ENCODE measurements at places on chromosomes 5 and 9.

- DNase-seq: no peak
Measured at GRCh38 chr5:80725446-80725845, 70.7 kb upstream of the DHFR start.

- no peak for DNase-seq
Measured at GRCh38 chr9:68704498-68704813, 584 bp upstream of the PIP5K1B start.

DNA sequence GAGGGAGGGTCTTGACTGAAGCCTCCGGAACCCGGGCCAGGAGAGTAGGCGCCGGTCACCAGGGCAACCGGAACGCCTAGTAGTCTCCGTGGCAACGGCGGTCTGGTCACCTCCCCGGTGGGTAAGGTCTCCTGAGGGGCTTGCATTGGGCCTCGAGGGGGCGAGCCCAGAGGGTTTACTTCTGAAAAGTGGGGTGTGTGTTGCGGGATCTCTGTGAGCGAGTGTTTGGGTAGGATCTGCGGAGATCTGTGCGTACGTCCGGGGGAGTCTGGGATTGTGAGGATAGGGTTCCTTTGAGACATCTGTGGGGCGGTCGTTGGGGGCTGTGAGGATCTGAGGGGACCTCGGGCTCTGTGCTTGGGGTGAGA lies at the start of gene FAM221B:
FAM221B (minus strand) TSS at position 17 of the 368 bp plus-strand sequence. CDS start 2,571 bp downstream, outside the sequence.
- DNase-seq: no peak

GRCh38 chr5:154999865-155000264 lies 13.7 kb upstream of the KIF4B start:
- DNase-seq: no peak

DNA sequence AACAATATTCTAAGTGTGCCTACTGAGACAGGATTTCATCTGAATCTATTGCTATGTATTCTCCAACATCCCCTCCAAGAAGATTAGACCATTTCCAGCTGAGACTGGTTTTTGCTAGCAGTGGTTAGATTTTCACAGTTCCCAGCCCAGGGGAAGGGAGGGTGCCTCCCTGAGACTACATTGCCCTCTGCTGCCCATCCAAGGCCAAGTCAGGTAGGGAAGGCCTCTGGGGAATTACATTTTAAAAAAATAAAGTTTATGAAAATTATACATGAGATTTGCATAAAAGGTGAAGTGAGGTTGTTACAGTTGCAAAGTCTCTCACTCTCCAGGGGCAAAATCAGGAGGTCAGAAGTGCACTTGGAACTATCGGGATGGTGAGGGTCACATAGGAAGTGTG lies 28.0 kb upstream of the SYK start:
- no peak for DNase-seq

GRCh38 chr5:56012281-56012963 lies 17.7 kb upstream of the IL6ST start:
- DNase-seq: no peak

DNA sequence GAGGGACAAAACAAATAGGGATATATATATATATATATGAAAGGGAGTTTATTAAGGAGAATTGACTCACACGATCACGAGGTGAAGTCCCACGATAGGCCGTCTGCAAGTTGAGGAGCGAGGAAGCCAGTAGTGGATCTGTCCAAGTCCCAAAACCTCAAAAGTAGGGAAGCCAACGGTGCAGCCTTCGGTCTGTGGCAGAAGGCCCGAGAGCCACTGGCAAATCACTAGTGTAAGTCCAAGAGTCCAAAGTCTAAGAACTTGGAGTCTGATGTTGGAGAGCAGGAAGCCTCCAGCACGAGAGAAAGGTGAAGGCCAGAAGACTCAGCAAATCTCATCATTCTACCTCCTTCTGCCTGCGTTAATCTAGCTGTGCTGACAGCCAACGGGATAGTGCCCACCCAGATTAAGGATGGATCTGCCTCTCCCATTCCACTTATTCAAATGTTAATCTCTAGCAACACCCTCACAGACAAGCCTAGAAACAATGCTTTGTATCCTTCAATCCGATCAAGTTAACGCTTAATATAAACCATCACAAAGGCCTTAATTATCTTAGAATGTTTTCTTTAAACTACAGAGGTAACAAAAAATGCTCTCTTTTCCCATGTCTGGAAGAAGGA lies 23.8 kb upstream of the DAB2 start:
- DNase-seq: no peak
